ENCODE measurements at places on chromosomes 1 and 21.

DNA sequence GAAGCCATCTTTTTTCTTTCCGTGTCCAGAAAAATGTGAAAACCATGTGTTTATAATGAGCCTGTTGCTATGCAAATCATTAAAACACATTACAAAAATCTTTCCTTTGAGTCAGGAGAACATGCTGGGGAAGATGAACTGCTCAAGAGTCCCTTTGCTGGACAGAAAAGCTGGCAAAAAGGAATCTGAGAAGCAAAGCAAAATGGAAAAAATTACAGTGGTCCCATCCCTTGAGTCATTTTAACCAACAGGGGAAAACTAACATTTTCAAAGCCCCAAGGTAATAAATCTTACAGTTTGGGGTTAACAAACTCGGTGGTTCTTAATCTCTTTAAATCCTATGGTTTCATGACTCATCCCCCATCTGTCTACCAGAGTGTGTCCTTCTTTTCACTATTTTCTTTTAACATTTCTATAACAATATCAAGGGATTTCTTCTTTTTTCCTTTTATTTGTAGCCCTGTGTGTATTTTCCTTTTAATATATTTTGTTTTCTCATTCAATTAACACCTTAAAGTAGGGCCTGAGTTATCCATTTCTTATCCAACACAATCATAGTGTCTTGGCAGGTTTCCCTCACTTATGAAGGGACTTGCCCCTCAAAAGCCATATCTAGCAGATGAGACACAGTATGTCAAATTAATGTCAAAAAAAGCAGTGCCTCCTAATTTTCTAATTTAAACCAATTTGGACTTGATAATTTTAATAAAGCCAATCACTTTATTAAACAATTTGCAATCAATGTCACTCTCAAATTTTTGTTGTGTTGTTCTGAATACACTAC, 105.4 kb downstream of the PTPN14 start:
- peak; percentile 56 for ATAC-seq

- no peak for ATAC-seq
Observed at GRCh38 chr1:51960262-51960661, 30.2 kb downstream of the RAB3B start.

DNA sequence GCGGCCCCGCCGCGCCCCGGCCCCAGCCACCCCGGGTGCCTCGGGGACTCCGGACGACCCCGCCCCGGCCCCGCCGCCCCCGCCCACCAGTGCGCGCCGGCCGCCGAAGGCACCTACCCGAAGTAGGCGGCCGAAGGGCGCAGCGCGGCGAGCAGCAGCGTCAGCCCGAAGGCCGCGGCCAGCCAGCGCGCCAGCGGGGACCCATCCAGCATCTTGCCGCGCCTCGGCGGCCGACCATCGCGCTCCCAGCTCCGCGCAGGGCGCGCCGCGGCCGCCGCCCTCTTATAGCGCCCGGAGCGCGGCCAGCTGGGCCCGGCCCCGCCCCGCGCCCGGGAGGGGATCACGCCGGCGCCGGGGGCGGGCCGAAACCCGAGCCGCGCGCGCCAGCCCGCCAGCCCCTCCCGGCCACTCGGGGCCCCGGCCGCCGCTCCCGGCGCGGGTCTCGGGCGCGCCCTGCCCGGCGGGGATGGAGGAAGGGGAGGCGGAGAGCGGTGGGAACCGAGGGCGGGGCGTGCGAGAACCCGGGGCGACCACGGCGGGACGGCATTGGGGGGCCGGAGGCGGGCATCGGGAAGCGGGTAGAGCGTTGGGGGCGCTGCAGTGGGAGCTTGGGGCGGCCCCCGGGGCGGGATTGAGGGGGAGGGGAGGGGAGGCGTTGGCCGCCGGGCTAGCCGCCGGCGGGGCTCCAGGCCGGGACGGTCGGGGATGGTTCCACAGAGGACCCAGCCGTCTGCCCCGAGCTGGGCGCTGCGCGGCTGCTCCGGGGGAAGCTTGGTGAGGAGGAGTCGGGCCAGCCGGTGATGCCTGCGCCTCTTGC, at the start of gene WNT9A:
Gene WNT9A, minus strand, starts transcription at position 257 of the 817 bp plus-strand sequence. Its CDS starts 45 bp downstream, at position 212.
- peak; percentile 26 for ATAC-seq

- no peak for ATAC-seq
Observed at GRCh38 chr1:28512058-28512611, 6.3 kb downstream of the RCC1 start.
